Cardiac muscle cell (in vitro differentiated cells and primary cell): ENCODE measurements at places on chromosomes 6 and 20.

- no peaks in the 10 kb centered on the region for H3K27me3 ChIP-seq
- DNase-seq: no peak
- no peak overlapping the region for H3K4me3 ChIP-seq
- H3K4me1 ChIP-seq: no peaks in the 10 kb centered on the region
Observed at GRCh38 chr20:61575151-61575937, 323.3 kb downstream of the CDH4 start.

GRCh38 chr20:17666481-17666880 lies 15.6 kb downstream of the RRBP1 start:
- no peaks in the 10 kb centered on the region for H3K4me1 ChIP-seq
- H3K36me3 ChIP-seq: no peaks in the 10 kb centered on the region
- DNase-seq: no peak
- no peak overlapping the region for H3K4me3 ChIP-seq

DNA sequence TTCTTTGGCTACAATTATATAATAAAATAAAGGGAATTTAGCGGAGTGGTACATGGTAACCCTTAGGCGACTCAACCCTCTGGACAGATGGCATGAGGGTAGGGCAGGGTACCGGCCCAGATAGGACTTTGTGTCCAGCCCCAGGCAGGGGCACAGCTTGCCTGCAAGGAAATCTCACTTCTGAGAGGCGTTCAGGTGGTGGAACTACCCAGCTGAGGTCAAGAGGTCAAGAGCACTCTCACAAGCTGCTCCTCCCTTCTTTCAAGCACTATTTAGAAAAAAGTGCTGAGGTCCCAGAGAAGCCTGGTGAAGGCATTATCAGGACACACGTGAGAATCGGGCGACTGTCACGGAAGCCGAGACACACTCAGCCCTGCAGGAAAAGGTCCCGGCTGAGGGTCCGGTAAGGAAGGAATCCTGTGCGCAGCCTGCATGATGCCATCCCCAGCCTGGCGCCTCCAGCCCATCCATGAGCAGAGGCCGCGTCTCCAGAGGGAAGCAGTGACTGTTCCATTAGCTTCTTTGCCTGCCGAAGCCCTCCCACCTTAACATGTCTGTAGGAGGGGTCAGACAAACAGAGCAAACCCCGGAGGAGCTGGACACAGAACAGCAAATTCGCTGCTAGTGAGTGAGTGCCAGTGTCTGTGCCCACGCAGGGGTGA lies 54.8 kb downstream of the WDR27 start:
- H3K36me3 ChIP-seq: no peaks in the 10 kb centered on the region
- no peaks in the 10 kb centered on the region for H3K27me3 ChIP-seq

GRCh38 chr6:166796610-166797009 lies 159.7 kb downstream of the RNASET2 start:
- no peak overlapping the region for H3K27ac ChIP-seq
- H3K4me3 ChIP-seq: no peak overlapping the region
- H3K4me1 ChIP-seq: no peaks in the 10 kb centered on the region
- DNase-seq: no peak
- no peaks in the 10 kb centered on the region for H3K27me3 ChIP-seq

DNA sequence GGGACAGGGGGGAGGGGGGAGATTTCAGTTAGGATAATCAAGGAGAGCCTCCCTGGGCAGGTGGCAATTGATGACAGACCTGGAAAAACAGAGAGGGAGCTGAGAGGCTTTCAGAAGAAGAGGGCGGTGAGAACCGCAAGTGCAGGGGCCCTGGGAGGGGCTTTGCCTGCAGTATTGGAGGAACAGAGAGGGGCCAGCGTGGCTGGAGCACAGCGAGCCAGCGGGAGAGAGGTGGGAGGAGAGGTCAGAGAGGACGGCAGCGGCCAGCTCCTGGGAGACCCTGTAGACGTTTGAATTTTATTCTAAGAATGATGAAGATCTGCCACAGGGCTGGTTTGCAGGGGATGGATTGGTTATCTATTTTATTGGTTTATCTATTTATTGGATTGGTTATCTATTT lies 34.5 kb upstream of the NOL4L start:
- H3K27me3 ChIP-seq: no peaks in the 10 kb centered on the region
- no peaks in the 10 kb centered on the region for H3K36me3 ChIP-seq
- no peak overlapping the region for H3K4me3 ChIP-seq

DNA sequence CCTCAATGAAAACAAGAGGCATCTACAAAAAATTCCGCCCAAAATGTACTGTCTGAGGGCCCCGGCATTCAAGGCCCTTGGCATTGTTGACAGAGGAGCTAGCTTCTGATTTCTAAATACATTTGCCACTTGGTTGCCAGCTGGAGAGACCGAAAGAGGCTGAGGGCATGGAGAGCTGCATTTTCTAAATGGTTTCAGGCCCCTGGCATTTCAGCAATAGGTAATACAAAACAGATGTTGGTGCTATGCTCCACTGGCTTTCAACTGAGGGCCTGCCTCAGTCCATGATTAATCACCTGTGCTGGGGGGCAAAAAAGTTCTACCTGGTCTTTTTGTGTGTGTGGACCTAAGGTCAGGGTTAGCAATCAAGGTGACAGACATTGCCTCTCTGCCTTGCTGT lies 79.5 kb upstream of the ISM1 start:
- no peaks in the 10 kb centered on the region for H3K27me3 ChIP-seq
- peaks cover 5% of the 10 kb centered on the region for H3K4me1 ChIP-seq
- no peaks in the 10 kb centered on the region for H3K36me3 ChIP-seq
- no peak overlapping the region for H3K4me3 ChIP-seq
- no peak overlapping the region for H3K27ac ChIP-seq

DNA sequence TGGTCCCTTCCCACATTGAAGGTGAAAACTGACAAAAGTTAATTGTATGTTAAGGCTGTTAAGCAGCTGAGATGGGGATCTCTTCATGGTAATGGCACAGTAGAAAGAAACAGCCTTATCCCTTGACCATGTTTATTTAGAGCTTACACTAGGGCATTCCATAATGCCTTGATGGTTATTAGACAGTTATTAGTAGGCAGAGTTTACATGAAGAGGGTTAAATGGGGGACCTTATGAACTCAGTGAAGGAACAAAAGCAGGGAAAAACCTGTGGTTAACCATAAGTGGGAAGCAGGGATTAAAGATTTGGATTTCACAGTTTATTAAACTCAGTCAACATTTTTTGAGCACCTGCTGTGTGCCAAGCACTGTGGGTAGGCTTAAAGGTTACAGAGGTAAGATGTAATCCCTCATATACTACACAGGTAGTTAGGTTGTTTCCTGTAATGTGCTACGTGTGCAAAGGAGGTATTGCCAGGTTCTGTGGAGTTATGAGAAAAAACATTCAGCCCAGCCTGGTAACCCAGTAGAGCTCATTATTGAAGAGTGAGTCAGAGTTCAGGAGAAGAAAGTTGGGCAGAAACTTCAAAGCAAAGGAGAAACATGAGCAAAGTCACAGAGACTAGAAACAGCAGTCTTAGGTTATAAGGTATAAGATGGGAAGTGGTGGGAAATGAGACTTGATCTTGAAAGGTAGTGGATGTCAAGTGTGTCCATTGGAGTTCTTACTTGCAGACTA lies 32.3 kb upstream of the GNRH2 start:
- H3K36me3 ChIP-seq: peaks cover 19% of the 10 kb centered on the region
- H3K4me1 ChIP-seq: no peaks in the 10 kb centered on the region
- no peak overlapping the region for H3K4me3 ChIP-seq
- no peaks in the 10 kb centered on the region for H3K27me3 ChIP-seq
- DNase-seq: no peak

DNA sequence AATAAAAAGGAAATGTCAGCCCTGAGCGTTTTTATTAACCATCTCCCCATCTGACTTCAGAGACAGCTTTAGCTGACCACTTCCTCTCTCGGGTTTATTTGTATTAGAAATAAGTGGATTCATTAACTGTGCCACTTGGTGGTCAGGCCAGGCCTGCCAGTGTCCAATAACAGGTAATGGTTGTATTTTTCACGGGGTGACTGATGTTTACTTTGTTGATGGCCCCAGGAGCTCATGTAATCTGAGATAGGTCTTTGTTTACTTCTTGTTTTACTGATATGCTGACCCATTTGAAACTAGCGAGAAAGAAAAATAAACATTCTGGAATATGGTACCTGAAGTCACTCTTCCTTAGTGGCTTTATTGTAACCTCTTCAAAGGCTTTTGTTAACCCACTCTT lies 504.3 kb upstream of the SLC35B3 start:
- no peak overlapping the region for H3K27ac ChIP-seq
- H3K4me1 ChIP-seq: no peaks in the 10 kb centered on the region
- no peaks in the 10 kb centered on the region for H3K27me3 ChIP-seq
- no peaks in the 10 kb centered on the region for H3K36me3 ChIP-seq
